ENCODE measurements at places on chromosomes 2 and 18.

GRCh38 chr2:48265169-48266030 is 264.6 kb upstream of the STON1 start:
- DNase-seq = no peak

DNA sequence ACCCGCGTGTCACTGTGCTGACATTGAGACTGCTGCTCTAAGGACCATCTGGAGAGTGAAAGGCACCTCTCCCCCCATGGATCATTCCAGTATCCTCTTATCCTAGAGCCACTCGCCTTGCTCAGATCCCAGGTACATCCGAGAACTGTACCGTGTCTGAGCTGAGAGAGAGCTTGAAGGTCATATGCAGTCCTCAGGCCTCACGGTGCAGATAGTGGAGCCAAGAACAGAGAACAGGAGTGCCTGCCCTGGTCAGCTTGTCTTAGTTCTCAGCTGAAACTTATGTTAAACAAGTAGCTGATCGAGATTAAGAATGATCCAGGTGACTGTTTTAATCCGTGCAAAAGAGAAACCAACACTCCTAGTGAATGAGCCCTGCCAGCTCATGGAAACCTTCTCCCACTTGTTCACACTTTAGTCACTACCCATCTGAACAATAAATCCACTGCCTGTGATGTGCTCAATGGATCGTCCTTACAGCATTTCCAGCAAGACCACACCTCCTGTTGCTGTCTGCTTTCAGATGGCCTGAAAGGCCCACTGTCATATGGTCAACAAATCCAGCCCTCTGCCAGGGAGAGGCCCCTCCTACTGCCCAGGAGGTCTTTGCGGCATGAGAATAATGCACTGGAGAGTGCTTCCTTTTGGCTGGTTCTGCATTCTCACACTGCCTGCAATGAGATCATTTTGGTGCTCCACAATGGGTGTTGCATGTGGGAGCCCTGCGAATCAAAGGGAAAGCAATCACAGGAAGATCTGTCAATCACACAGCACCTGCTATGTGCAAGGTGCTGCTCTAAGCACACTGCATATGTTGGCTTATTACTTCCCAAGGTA is 43.7 kb upstream of the APCDD1 start:
- no peak for DNase-seq

DNA sequence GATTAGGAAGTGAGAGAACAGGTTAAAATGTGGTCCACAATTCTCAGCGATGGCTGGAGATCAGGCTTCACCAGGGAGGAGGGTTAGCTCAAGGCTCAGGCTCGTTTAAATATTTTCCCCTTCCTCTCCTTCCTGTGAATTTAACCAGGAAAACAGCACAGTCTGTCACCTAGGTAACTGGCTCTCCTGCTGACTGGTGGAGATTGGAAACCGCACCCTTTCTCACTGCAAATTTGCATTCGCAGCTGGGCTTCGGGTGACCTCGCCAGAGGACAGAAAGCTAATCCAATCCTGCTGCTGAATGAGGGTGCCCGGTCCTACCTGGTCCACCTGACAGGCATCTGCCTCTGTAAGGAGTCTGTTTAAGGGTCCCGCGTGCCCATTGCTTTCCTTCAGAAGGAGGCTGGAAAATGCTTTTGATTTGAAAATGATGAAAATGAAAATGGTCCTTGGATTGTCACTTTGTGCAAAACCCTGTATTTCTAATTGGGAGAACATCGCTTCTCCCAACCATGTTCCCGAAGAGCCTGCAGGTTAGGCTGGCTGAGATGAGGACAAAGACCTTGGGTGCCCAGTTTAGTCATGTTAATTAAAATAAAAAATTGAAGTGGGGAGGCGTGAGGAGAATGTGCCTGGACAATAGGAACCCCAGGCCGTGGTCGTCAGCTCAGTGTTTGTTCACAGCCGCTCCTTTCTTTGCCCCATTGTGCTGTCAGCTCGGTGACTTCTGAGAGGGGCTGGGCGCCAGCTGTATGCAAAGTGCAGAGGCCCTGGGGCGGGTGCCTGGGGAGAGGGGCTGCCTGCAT is 43.4 kb upstream of the MTCL1 start:
- DNase-seq = no peak

- DNase-seq = no peak
Observed at GRCh38 chr2:222592176-222592575, 63.7 kb downstream of the FARSB start.

- no peak for DNase-seq
Observed at GRCh38 chr2:142104134-142104758, 26.6 kb downstream of the LRP1B start.

DNA sequence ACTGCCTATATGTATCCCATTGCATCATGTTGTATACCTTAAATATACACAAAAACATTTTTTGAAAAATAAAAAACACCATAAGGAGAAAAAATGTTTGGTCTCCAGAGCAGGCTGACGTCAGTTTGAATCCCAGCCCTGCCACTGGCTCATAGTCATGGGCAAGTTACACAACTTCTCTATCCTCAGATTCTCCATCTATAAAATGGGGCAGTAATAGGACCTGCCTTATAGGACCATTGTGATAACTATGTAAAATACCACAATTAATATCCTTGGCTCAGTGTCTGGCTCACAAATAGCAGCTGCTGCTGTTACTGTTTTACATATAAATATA is 135.6 kb downstream of the SMAD7 start:
- DNase-seq = no peak

GRCh38 chr2:23491591-23492336 is 106.8 kb downstream of the KLHL29 start:
- DNase-seq = no peak

- no peak for DNase-seq
Observed at GRCh38 chr2:68126561-68126960, 31.1 kb upstream of the PNO1 start.

DNA sequence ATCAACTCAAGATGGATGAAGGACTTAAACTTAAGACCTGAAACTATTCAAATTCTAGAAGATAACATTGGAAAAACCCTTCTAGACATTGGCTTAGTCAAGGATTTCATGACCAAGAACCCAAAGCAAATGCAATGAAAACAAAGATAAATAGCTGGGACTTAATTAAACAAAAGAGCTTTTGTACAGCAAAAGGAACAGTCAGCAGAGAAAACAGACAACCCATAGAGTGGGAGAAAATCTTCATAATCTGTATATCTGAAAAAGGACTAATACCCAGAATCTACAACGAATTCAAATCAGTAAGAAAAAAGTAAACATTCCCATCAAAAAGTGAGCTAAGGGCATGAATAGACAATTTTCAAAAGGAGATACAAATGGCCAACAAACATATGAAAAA is 171.2 kb downstream of the ERBB4 start:
- no peak for DNase-seq

- no peak for DNase-seq
Observed at GRCh38 chr18:62850619-62851306, 135.4 kb downstream of the PHLPP1 start.

- DNase-seq = no peak
Observed at GRCh38 chr2:239956818-239957261, 68.3 kb downstream of the NDUFA10 start.

DNA sequence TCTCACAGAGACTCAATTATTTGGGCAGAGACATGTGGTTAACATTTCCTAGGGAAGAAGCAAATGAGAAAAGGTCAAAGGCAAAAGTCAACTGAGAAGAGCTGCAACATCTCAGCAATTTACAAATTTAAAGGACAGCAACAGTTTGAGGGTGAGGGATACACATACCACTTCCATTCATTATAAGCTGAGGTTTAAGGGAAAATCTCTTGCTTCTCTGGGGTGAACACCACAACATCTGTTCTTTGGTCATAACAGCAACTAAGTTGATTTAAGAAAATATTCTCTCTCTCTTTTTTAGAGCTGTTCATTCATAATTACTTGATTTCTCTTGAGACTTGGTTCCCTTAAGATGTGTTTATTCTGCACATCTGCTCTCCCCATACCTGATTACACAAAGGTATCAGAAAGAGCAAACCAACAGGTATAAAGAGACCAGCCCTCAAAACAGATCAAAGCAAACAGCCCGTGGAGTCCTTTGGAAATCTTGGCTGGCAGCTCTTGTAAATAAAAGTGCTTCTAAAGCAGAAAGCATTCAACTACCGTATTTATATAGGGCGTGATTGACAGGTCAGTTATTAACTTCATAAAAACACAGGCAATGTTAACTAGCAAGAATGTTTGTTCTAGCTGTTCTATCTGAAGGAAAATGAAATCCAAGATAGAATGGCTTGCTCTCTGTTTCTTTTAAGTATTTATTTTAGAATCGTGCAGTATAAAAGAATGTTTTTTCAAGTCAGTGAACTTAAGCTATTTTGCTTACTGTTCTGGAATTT is 132.8 kb downstream of the THADA start:
- DNase-seq = no peak

DNA sequence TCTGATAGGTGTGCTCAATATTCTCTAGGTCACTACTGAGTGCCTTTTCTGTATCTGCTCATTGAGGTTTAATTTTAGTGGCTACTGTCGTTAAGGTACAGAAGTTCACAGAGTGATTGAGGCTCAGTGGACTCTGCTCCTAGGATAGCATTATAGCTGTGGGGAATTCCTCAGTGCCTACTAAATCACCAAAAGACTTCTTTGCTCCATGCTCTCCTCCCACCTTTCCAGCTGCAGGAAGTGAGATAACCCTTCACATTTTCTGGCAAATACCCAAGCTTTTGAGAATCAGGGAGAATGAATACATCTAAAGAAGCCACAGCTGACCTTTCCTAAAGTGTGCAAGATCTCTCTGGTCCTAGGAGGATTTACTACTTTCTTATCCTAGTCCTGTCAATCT is 95.2 kb upstream of the FSIP2 start:
- no peak for DNase-seq

GRCh38 chr18:70468861-70469547 is 180.2 kb downstream of the SOCS6 start:
- DNase-seq = no peak

- no peak for DNase-seq
Observed at GRCh38 chr2:97924194-97924593, 71.6 kb downstream of the TMEM131 start.

GRCh38 chr18:57437402-57437765 is 2.2 kb downstream of the ONECUT2 start:
- no peak for DNase-seq

DNA sequence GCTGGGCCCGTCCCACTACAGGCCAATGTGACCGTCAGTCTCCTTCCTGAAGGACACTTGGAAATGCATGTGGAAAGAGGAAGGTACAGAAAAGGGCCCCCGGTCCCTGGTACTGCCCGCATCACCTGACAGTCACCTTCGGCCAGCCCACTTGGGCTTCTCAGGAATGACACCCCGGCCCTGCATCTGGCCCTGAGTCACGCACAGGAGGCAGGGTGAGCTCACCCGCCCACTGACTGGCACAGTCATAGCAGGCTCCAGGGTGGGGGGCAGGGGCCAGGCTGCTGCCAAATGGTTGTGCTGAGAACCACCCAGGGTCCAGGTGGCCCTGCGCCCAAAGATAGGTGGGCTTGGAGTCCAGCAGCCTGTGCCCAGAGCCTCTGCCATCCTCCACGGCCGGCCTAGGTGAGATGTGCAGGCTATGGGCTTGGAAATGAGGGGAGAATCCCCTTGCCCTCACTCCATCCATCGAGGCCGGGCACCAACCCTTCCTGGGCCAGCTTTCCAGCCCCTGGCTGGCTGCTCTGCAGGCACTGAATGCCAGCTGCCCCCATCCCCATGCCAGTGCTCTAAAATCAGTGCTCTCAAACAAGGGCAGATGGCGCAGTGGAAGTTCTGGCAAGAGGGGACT is 14.1 kb downstream of the EMX1 start:
- DNase-seq = peak; percentile 38

DNA sequence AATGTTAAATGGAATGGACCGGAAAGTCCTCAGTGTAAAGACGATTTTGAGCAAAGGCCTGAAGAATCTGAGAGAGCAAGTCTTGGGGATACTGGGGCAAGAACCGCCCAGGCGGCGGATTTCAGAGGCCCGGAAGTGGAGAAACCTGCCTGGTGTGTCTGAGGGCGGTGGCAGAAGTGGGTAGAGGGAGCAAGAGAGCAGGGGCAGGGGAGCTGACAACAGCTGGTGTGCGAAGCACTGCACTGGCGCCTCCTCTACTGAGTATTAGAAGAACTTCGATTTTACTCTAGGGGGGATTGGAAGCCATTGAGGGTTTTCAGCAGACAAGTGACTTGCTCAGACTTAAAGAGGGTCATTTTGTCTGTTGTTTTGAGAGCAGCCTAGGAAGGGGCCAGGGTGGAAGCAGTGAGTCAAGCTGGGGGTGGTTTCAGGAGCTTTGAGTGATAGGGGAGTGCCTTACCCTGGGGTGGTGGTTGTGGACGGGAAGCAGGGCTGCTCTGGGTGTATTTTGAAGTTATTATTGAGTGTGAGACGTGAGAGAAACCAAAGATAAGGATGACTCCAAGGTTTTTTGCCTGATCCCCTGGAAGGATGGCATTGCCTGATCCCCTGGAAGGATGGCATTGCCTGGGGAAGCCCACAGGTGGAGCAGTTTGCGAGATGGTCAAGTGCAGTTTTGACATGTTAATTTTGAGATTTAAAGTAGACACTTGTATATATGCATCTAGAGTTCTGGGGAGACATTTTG is 52.5 kb downstream of the ZNF236 start:
- DNase-seq = no peak

DNA sequence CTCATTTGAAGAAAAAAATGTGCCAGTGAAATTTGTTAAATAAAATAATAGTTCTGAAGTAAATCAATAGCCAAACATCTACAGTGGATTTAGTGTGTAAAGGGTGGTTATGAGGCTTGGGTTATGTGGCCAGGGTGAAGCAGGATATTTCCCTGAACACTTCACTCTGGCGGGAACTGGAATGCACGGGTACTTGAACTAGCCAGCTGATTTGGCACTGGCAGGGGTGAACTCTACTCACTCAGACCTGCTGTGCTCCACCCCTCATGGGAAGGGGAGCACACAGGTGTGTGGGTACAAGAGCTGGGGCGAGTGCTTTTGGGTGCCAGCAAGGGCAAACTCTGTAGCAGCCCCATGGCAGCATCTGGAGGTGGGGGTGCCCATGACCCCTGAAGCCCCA is 278.2 kb downstream of the CALCRL start:
- no peak for DNase-seq

DNA sequence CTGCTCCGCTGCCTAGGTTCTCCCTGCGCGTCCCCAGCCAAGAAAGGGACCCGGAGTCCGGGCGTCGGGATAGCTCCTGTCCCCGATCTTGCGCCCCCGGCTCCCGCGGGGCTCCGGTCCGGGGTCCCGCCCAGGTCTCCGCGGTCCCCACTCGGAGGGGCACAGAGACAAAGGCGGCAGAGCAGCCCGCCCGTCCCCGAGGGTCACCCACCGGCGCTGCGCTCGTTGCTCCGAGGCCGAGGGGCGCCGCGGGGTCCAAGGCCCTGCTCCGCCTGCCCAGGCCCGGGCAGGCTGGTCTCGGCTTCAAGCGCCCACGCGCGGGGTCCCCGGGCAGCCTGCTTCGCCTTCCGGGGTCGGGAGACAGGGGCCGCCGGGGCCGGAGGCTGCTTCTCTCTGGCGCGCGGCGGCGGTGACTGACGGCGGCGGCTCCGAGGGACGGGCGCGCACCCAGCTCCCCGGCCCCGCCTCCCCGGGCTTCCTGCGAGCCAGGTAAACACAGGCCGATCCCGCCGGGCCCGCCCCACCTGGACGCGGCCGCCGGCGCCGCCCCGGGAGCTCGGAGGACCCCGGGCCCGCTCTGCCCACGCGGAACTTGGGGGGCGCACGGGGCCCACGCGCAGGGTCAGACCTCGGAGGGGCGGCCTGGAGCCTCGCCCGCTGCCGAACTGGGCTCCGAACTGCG is at the start of gene MBP:
Gene MBP (minus strand): TSS at position 415 of the 682 bp plus-strand sequence. CDS start 27,522 bp downstream, outside the sequence.
- DNase-seq = peak; percentile 91

GRCh38 chr2:31945572-31945935 is 65.3 kb downstream of the MEMO1 start:
- DNase-seq = no peak

GRCh38 chr2:21032338-21033236 is 11.3 kb downstream of the APOB start:
- no peak for DNase-seq

- no peak for DNase-seq
Observed at GRCh38 chr2:8858264-8858663, 20.9 kb upstream of the KIDINS220 start.
